Cardiac septum (tissue), 1 donor: ENCODE measurements at places on chromosomes 12 and 14. TPM values are rescaled to one million over a fixed set of nuclear protein-coding genes. Genes with fewer than 3 reads are reported as not detected.

- DNase-seq = no peak
These were observed 871.1 kb upstream of the MGAT4C start for GRCh38 chr12:87127272-87127671.

GRCh38 chr14:36301159-36301558 lies 19.3 kb downstream of the MBIP start:
- DNase-seq = no peak

- no peak for DNase-seq
These were observed 11.0 kb upstream of the SLC2A3 start for GRCh38 chr12:7947011-7947410.

Gene MNAT1
- 29.9 TPM for total RNA-seq

DNA sequence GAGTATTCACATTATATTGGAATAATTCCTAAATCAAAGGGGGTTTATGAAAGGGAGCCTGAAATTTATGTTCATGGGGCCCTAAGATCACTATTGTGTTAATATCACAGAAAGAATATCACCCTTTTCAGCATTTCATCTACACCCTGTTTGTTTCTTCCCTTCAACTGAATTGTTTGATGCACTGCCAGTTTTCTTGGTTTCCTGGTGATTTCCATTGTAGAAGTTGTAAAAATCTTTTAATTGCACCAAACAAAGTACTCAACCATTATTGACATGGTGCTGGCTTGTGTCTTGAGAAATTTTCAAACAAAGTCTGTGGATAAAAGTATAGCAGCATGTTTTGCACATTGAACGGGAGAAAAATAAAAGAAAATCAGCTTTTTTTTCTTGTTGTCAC lies 154.8 kb upstream of the PRKD1 start:
- DNase-seq = no peak

GRCh38 chr14:82003426-82003825 lies 469.8 kb upstream of the SEL1L start:
- no peak for DNase-seq

DNA sequence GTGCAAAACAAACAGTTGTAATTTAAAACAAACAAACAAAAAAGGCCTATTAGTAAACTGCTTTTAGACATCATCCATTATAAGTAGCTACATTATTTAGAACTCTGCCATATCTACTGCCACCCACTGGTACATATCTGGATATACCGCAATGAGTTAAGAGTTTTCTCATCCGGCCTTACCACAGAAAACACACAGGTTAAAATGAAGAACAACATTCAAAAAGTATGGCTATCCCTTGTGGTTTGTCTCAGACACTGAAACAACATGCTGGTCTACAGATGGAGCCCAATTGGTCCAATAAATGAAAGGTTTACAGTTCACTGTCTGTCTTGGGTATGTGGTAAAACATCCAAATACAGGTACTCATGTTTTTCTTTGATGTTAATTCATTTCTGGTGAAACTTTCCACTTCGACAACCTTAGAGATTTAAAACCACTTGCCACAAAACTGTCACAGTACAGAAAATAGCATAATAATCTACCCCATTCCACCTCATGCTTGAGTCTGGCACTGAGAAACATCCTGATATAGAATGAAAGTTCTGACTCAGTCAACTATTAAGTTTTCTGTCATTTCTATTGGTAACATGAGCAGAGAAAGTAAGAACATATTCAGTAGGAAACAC lies 354.3 kb downstream of the CEP128 start:
- no peak for DNase-seq

Gene NAV3
- 2.9 TPM for total RNA-seq

- no peak for DNase-seq
These were observed 53.9 kb upstream of the PTPRB start for GRCh38 chr12:70691018-70691672.

- peak; percentile 38 for DNase-seq
These were observed 3.2 kb upstream of the KRT7 start for GRCh38 chr12:52229836-52230343.

GRCh38 chr12:39354955-39355354 lies 88.0 kb downstream of the KIF21A start:
- no peak for DNase-seq

Gene TMEM179
- total RNA-seq = 0.89 TPM

- no peak for DNase-seq
These were observed 7.7 kb downstream of the AHNAK2 start for GRCh38 chr14:104970231-104971068.

Gene CFAP54
- 0.48 TPM for total RNA-seq

GRCh38 chr14:54840336-54840735 lies 62.3 kb downstream of the GCH1 start:
- DNase-seq = no peak

Gene P2RX4
- total RNA-seq = 6.4 TPM

- DNase-seq = no peak
These were observed 94.7 kb downstream of the TSPAN8 start for GRCh38 chr12:71063087-71063486.

DNA sequence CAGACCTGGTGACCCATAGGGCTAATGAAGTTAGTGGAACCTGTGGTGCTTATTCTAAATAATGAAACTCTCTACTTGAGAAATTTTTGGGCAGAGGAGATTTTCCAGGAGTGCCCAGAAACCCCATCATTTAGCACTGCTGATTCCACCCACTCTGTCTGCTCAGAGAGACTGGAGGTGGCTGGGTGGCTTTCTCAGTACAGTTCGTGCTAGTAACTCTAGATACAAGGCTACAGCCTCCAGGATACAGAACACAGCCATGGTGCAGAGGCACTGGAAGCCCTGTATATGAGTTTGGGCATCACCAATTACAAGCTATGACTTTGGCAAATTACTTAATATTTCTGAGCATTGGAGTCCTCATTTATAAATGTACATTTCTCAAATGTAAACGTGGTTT lies 32.4 kb downstream of the CCDC177 start:
- DNase-seq = no peak

DNA sequence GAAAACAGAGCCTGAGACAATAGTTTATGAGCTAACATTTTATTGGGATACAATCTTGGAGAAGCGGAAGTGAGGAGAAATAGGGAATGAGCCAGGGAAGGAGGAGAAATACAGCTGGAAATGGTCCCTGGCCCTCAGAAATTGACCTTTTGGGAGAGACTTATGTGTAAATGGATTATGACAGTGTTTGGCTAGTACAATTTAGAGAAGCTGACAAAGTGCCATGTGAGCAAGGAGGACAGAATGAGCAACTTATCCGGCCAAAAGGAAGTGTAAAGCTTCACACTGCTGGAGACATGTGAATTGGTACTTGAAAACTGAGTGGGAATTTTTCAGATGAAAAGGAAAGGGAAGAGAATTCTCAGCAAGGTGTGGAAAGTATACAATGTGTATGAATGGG lies 2.9 kb downstream of the GLIPR1 start:
- no peak for DNase-seq

Gene HSPA2
- total RNA-seq = 74.9 TPM

DNA sequence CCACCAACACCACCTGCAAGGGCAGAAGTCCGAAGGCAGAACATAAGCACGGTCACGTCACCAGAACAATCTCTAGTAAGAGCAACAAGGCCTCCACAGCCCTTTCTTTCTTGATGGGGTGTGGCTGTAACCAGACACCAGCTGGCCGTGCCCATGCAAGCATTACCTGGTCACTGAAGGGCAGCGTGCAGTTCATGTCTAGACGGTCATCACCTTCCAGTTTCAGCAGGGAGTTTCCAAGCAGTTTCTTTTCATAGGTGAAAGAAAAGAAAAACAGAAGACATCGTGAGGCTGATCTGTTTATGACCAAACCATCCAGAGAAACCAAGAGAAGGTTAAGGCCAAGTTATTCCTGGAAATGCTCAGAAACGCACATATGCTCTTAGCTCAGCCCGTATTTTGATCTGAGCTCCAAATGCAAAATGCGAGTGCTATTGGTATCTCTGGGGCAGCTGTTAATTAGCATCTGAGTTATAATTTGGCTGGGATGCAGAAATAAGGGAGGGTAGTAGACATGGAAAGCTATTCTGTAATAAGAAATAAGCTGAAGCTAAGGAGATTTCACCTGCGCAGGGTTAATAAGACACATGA lies 42.5 kb downstream of the PRKAB1 start:
- DNase-seq = no peak

DNA sequence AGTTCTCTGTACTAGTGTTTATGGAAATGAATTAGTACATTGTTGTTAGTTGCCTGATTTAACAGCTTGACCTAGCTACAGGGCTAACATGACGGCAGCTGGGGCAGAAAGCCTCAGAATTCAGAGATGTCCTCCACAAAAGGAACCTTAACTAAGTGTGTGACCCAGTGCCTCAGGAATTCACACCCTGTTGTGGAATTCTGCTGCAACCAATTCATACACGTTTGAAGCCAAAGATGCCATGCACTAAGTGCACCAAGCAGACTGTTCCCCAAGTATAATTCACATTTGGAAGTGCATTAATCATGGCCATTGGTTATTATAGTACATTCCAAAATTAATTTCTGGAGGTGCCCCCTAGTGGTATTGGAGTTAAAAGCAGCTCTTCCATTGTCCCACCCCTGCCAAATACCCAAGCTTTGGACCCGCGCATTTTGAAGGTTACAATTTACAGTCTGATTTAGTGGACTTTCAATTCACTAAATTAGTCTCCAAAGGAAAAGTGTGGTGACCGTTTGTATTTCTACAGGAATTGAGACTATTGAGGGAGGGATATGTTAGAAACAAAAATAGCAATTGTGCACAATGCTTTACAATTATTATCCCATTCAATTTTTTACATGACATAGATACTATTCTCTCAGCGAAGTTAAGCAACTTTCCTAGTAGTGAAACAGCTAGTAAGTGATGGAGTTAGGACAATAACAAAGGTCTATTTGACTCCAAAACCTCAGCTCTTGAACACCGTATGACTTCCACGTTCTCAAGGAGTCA lies 85.9 kb downstream of the PAX9 start:
- no peak for DNase-seq
